ENCODE measurements at places on chromosomes 13 and 19.

- DNase-seq, result no peak
Measured at GRCh38 chr13:111007209-111007608, 92.3 kb upstream of the ANKRD10 start.

DNA sequence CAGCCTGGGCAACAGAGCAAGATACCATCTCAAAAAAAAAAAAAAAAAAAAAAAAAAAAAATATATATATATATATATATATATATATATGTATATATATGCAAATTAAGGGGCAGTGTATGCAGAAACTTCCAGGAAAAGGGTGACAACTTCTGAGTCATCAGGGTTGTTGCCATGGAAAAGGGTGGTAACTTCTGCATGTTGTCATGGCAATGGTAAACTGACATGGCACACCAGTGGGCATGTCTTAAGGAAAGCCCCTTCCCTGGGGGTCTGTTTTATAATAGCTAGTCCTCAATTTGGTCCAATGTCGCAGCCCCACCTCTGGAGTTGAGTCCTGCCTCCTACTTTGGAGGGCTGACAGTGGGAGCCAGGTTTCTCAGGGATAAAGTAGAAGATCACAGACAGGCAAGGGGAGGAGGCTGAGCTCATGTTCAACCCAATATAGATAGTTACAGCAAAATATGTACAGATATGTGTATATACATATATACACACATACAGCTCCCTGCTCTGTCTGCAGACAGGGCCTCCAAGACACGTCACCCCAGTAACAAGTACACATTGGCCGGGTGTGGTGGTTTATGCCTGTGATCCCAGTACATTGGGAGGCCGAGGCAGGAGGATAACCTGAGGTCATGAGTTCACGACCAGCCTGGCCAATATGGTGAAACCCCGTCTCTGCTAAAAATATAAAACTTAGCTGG lies 7.2 kb upstream of the FCHO1 start:
- no peak for DNase-seq

DNA sequence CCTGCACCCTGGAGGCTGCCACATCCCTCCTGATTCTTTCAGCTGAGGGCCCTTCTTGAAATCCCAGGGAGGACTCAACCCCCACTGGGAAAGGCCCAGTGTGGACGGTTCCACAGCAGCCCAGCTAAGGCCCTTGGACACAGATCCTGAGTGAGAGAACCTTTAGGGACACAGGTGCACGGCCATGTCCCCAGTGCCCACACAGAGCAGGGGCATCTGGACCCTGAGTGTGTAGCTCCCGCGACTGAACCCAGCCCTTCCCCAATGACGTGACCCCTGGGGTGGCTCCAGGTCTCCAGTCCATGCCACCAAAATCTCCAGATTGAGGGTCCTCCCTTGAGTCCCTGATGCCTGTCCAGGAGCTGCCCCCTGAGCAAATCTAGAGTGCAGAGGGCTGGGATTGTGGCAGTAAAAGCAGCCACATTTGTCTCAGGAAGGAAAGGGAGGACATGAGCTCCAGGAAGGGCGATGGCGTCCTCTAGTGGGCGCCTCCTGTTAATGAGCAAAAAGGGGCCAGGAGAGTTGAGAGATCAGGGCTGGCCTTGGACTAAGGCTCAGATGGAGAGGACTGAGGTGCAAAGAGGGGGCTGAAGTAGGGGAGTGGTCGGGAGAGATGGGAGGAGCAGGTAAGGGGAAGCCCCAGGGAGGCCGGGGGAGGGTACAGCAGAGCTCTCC lies 6.9 kb upstream of the CEACAM5 start:
- no peak for DNase-seq

DNA sequence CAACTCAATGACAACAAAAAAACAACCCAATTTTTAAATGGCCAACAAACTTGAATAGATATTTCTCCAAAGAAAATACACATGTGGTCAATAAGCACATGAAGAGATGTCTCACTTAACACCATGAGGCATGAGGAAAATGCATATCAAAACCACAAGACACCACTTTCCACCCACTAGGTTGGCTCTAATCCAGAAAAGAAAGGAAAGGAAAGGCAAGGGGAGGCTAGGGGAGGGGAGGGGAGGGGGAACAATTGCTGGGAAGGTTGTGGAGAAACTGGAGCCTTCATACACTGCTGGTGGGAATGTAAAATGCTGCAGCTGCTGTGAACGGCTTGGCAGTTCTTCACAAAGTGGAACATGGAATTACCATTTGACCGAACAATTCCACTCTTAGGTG lies 854.3 kb downstream of the UQCRFS1 start:
- DNase-seq, result no peak

- DNase-seq, result no peak
Measured at GRCh38 chr19:28242317-28242927, 970.5 kb downstream of the UQCRFS1 start.

- DNase-seq, result no peak
Measured at GRCh38 chr13:101596803-101597202, 144.3 kb downstream of the ITGBL1 start.

- no peak for DNase-seq
Measured at GRCh38 chr13:86976521-86977324, 694.4 kb upstream of the SLITRK5 start.

GRCh38 chr19:7725791-7726190 lies 6.1 kb downstream of the CLEC4G start:
- no peak for DNase-seq

DNA sequence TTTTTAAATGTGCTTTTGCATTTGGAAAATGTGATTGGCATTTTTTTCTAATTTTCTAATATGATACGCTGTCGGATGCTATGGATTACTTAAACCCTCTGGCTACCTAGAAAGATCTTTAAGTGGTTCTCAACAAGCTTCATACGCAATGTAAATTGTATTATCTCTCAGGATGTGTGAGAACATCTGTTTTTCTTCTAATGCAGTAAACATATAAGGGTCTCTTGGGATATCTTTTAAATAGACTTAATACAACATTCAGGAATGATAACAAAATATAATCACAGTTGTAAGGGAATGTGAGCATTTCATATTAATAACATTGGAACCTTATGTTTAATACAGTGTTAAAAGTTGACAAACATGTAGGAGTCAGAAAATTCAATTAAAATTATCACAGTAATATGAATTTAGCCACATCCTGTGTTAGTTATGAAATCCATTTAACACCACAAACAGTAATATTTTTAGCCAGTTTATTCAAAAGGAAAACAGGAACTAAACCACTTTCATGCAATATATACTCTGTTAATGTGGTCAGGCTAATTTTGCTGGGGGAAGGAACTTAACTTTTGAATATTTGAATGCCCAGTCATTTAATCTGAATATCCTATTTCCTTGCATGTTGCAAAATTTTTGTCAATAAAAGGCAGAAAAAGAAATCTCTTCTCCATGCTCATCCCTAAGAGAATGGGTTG lies 15.0 kb upstream of the ALOX5AP start:
- no peak for DNase-seq

DNA sequence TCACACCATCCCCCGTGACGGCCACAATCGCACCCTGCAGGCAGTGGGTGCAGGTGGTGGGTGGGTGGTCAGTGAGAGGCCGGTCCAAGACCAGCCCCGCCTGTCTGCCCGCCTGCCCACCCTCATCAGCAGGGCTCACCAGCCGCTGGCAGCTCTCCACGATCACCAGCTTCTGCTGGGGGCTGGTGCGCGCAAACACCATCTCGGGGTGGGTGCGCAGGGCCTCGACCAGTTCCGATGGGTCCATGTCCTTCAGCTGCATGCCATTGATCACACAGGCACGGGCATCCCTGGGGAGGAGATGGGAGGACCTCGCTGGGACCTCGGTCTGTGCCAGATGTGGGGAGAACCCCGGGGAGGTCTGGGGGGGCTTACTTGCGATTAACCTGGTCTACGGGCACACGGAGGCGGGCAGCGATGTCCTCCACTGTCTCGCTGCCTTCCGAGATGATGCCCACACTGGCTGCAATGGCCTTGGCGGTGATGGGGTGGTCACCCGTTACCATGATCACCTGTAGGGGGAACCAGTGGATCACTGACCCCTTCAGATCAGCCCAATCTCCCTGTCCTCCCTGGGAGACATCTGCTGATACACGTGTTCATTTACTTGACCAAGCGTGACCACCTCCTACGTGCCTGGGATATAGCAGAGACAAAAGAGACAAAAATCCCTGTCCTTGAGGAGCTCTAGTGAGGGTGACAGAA lies 8.0 kb downstream of the ATP4A start:
- DNase-seq, result no peak

- DNase-seq, result no peak
Measured at GRCh38 chr13:109243311-109243951, 543.0 kb downstream of the IRS2 start.

DNA sequence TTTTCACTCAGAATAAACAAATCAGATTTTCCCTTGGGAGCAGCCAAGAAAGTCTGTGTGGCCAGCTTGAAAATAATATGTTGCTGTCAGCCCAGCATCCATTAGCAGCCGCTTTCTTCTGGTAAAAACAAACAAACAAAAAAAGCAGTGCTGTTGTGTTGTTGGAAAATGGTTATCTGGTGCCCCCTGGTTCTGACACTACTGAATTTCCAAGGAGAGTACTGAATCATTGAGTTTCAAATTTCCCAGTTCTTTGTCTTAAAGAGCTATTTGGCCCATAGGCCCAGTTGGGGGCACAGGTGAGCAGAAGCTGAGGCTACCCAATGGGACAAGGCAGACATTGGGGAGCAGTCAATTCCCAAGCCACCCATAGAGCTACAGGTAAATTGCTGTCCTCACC lies 995.9 kb downstream of the UQCRFS1 start:
- no peak for DNase-seq

- DNase-seq, result no peak
Measured at GRCh38 chr19:14512406-14512961, 5.7 kb downstream of the DNAJB1 start.

DNA sequence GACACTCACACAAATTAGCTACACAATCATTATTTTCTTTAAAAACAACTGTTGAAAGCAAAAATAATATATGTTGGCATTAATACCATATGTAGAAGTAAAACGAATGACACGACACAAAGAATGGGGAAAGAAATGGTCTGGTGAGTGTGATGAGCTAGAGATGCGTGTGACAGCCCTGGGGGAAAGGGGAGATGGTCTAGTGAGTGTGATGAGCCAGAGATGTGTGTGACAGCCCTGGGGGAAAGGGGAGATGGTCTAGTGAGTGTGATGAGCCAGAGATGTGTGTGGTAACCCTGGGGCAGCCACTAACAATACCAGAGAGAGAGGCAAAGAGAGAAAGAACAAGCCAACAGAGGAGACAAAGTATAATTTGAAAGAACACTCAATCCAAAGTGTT lies 22.3 kb upstream of the LAMP1 start:
- no peak for DNase-seq

- no peak for DNase-seq
Measured at GRCh38 chr13:94590744-94591143, 5.2 kb downstream of the TGDS start.

- DNase-seq, result no peak
Measured at GRCh38 chr13:43348397-43348796, 325.0 kb downstream of the DNAJC15 start.

GRCh38 chr13:67045357-67045756 lies 184.8 kb downstream of the PCDH9 start:
- DNase-seq, result no peak

DNA sequence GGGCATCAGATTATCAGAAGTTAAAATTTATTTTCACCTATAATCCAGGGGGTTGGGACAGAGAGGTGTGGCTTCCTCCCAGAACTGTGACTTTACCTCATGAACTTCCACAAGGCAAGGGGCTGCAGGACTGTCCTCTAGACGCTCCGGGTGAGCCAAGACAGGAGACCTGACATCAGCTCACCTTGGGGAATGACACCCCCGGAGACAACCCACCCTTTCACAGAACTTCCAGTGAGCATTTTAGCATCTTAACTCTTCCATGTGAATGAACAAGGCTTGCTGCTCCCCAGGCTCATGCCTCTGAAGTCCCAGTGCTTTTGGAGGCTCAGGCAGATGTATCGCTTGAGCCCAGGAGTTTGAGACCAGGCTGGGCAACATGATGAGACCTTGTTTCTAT lies 29.4 kb upstream of the TFDP1 start:
- DNase-seq, result no peak

- no peak for DNase-seq
Measured at GRCh38 chr19:17966129-17966483, 801 bp upstream of the KCNN1 start.

- DNase-seq, result no peak
Measured at GRCh38 chr13:54859827-54860226, 1831.2 kb downstream of the OLFM4 start.

GRCh38 chr13:88895261-88895941 lies 1224.2 kb downstream of the SLITRK5 start:
- DNase-seq, result no peak

DNA sequence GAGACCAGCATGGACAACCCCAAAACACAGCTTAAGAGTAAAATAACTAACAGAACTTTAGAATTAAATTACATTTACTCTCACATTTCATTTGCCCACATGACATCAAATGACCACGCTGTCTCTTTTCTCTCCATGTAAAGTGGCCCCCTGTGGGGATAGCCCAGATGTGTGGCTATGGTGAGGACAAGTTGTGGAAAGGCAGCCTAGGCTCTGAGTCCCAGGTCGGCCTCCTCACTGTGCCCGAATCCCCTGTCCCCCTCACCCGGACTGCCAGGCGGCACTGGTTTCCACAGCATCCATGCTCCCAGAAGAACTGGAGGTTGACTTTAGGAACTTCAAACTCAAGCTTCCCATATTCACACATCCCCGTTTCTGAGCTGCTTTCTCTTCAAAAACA lies 111.8 kb upstream of the UQCRFS1 start:
- DNase-seq, result no peak

GRCh38 chr13:24997367-24997967 lies 98.5 kb upstream of the PABPC3 start:
- DNase-seq, result no peak

- no peak for DNase-seq
Measured at GRCh38 chr13:98520674-98521449, 56.0 kb downstream of the STK24 start.

- no peak for DNase-seq
Measured at GRCh38 chr19:48997972-48998371, 4.3 kb downstream of the RUVBL2 start.

- DNase-seq, result peak; percentile 57
Measured at GRCh38 chr19:40592170-40592569, 9.0 kb upstream of the LTBP4 start.

- no peak for DNase-seq
Measured at GRCh38 chr13:45156565-45157361, 36.5 kb downstream of the GTF2F2 start.

GRCh38 chr13:32316028-32316339 lies 676 bp downstream of the BRCA2 start:
- DNase-seq, result no peak

- no peak for DNase-seq
Measured at GRCh38 chr13:110872768-110873638, 41.9 kb downstream of the ANKRD10 start.

GRCh38 chr13:78241278-78241919 lies 322.8 kb upstream of the EDNRB start:
- DNase-seq, result no peak

DNA sequence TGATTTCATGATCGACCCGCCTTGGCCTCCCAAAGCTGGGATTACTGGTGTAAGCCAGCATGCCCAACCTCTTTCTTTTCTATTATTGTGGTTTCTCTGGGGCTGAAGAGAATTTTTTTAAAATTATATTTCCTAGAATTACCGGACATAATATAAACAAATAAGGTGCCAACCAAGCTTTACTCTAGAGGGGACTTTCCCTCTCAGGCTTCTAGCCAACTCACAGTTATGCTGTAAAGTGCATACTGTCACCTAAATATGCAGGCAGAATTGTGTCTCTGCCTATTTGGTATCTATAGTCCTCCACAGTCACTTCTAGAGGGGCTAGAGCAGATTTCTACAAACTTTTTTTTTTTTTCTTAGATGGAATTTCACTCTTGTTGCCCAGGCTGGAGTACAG lies 41.6 kb upstream of the ZNF681 start:
- no peak for DNase-seq

All from NCI-H446 treated with DMSO at 0.1 percent for 48 hours (cell line).